ENCODE measurements at places on chromosomes 5 and 9.

DNA sequence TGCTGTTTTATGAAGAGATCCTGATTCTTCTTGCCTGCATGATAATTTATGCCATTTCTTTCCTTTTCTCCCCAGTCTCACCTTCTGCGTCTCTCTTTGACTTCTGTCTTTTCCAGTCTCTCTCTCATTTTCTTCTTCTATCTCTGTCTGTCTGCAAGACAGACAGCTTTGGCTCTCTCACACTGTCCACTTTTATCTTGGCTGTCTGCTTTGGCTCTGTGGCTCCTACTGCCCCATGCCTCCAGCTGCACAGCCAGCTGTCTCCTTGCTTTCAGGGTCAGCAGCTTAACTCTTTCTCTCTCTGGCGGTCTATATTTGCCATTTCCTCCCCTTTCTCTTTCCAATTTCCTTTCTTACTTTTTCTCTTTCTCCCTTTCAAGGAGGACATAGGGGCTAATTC, 971.1 kb upstream of the COX7C start:
- DNase-seq, result no peak

- no peak for DNase-seq
Measured at GRCh38 chr5:163658702-163659567, 153.5 kb downstream of the MAT2B start.

DNA sequence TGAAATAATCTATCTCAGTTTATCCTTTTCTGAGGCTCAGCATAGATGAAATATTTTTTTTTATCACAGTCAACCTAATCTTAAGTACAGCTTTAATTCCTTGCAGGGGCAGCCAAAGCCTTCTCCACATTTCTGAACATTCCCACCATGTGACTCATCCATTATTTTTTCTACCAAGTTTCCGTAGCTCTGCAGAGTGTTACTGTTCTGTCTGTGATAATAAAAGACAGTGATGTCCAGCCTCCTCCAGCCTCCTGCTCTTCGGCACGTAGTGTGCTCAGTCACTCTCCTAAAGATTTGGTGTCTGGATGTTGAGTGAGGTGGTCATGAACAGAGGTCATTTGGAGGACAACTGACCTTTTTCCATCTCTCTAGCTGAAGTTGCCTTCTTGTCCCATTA, 338.1 kb upstream of the ADAMTS16 start:
- DNase-seq, result no peak

- DNase-seq, result no peak
Measured at GRCh38 chr5:162801235-162801634, 636.2 kb upstream of the CCNG1 start.
